ENCODE measurements at places on chromosomes 5 and 9.

DNA sequence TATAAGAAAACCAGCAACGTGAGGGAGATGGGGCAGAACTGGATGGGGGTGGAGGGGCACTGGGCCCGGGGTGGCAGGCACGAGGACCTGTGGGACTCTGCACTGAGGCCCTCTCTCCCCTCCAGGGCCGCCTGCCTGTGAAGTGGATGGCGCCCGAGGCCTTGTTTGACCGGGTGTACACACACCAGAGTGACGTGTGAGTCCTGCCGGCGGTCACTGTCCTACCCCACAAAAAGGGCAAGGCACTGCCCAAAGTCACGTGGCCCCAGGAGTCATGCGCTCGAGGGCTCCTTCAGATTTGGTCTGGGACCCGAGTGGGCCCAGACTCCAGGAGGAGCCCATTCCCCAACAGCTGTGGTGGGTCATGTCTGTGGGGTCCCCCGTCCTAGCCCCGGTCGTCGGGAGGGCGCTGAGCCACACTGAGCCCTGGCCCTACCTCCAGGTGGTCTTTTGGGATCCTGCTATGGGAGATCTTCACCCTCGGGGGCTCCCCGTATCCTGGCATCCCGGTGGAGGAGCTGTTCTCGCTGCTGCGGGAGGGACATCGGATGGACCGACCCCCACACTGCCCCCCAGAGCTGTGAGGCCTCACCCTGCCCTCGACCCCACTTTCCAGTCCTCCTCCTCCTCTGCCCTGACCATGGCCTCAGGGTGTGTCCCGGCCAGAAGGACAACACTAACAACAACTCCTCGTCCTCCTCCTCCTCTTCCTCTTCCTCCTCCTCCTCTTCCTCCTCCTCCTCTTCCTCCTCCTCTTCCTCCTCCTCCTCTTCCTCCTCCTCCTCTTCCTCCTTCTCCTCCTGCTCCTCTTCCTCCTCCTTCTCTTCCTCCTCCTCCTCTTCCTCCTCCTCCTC lies 9.7 kb downstream of the FGFR4 start:
- DNase-seq, result no peak

- DNase-seq, result no peak
Measured at GRCh38 chr9:89579741-89580385, 24.9 kb upstream of the GADD45G start.

- no peak for DNase-seq
Measured at GRCh38 chr9:38744484-38744883, 24.6 kb upstream of the FAM240B start.

DNA sequence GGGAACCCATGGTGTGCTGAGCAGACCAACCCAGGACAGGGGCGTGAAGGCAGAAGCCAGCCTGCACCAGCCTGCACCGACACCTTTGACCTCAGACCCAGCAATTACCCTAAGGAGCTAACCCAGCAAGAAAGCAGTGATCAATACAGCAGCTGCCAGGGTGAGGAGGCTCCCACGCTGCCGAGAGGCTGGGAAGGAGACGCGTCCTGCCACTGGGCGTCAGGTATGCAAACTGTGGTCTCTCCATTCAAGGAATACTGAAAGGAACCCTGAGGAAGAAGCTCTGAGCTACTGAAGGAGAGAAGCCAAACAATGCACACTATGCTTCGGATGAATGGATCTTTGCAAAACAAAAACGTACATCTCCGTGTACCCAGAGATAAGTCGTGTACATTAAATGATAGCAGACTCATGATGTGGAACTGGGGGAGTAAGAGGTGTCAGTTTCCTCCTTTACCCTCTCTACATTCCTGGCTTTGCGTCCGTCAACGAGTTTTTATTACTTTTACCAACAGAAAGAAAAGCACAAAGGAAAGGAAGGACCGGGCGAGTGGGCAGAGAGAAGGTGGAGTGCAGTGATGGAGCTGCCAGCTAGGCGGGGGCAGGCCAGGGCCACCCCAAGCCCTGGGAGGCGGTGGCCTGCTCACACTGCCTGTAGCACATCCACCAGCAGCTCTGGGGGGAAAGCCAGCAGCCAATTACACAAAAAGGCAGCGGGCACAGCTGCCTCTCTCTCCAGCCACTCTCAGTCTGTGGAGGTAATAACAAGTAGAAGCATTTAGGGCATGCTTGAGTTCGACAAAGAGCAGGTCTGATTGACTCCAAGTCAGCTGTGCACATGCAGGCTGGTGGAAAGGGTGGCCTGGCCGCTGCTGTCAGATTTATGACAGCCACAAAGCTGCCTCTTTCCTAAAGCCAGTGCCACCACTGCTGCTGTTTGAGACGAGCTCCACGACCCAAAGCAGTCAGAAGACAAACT lies 29.3 kb downstream of the RASGEF1C start:
- no peak for DNase-seq
